ENCODE measurements at places on chromosomes 4 and X. TPM values are rescaled to one million over a fixed set of nuclear protein-coding genes. Genes with fewer than 3 reads are reported as not detected.

GRCh38 chrX:391717-392574 is 5.2 kb upstream of the PPP2R3B start:
- no peaks in the 10 kb centered on the region for H3K36me3 ChIP-seq
- no peak for DNase-seq
- H3K27me3 ChIP-seq, result peaks cover 2% of the 10 kb centered on the region
- H3K4me1 ChIP-seq, result peaks cover 38% of the 10 kb centered on the region
- H3K27ac ChIP-seq, result no peak overlapping the region
- H3K4me3 ChIP-seq, result peak overlapping the region; percentile 54

- H3K36me3 ChIP-seq, result no peaks in the 10 kb centered on the region
- H3K4me1 ChIP-seq, result no peaks in the 10 kb centered on the region
- no peak overlapping the region for H3K4me3 ChIP-seq
- no peak overlapping the region for H3K27ac ChIP-seq
- DNase-seq, result no peak
Measured at GRCh38 chr4:111210595-111210994, 587.7 kb upstream of the PITX2 start.

DNA sequence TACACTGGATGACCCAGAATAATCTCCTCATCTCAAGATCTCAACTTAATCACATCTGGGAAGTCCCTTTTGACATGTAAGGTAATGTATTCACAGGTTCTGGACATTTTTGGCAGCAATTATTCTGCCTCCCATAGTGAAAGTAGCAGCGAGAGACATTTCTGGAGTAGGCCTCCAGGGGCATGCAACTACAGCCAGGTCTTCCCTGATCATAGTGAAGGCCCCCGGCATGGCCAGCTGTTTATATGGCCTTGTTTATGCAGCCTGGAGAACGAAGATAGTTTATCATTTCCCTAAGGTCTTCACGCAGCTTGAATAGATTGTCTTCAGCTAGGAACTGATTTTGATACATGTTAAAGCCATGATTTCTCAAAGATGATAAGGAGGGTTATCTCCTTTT is 139.9 kb downstream of the RNF150 start:
- peaks cover 6% of the 10 kb centered on the region for H3K36me3 ChIP-seq
- no peaks in the 10 kb centered on the region for H3K27me3 ChIP-seq
- H3K4me3 ChIP-seq, result no peak overlapping the region
- no peaks in the 10 kb centered on the region for H3K4me1 ChIP-seq
- no peak for DNase-seq
- H3K27ac ChIP-seq, result no peak overlapping the region

GRCh38 chr4:182698212-182698611 is 219.0 kb downstream of the DCTD start:
- peaks cover 2% of the 10 kb centered on the region for H3K36me3 ChIP-seq
- no peak for DNase-seq
- no peak overlapping the region for H3K27ac ChIP-seq
- H3K4me1 ChIP-seq, result peaks cover 5% of the 10 kb centered on the region

CSAG2 gene
- not detected for total RNA-seq

DNA sequence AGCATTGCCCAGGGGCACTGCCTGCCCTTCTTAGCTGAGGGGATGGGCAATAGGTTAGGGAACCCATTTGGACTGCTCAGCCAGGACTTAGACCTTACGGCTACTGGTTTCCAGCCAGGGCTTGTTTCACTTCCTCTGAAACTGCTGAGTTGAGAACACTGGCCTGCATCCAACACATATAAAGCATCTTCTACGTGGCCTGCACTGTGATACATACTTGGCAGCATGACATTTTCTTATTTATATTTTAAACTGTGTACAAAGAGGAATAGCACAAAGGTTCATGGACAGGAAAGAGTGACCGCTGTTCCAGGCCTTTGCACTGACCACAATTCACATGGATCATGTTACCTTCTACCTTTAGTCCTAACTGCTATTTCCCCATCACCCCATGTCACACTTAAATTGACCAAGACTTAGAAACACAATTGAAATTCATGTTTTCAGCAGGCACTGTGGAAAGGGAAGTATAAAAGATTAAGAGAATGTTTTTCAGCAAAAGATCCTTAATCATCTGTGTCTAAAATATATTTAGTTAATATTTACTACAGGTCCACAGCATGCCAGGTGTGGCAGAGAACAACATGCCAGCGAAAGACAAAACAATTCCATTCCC is 43.7 kb downstream of the NLGN4X start:
- H3K27ac ChIP-seq, result no peak overlapping the region
- H3K27me3 ChIP-seq, result no peaks in the 10 kb centered on the region
- DNase-seq, result no peak
- no peak overlapping the region for H3K4me3 ChIP-seq

SMARCA1 gene
- 122 TPM for total RNA-seq

GRCh38 chr4:11341337-11342043 is 87.2 kb downstream of the HS3ST1 start:
- no peak for DNase-seq
- no peak overlapping the region for H3K4me3 ChIP-seq
- peaks cover 33% of the 10 kb centered on the region for H3K4me1 ChIP-seq
- no peak overlapping the region for H3K27ac ChIP-seq
- no peaks in the 10 kb centered on the region for H3K27me3 ChIP-seq
- no peaks in the 10 kb centered on the region for H3K36me3 ChIP-seq

GYG2 gene
- 75.6 TPM for total RNA-seq

DNA sequence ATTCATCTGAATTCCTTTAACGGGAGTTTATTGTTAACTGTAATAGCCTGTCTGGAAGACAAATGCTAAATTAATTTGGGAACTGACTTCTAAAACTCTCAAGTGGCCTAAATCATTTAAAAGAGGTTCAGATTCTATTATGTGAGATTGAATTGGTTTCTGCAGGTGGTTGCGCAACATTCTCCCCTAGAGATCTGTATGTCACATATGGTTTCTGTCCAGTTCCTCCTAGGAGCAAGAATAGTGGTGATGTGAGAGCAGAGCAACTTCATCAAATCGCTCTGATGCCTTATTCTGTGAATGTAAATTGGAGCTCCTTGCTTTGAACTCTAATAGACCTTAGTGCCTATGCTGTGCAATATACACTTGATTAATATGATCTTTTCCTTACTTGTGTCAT is 144.6 kb upstream of the GPR101 start:
- no peaks in the 10 kb centered on the region for H3K4me1 ChIP-seq
- peaks cover 2% of the 10 kb centered on the region for H3K27me3 ChIP-seq
- no peak overlapping the region for H3K27ac ChIP-seq
- no peak for DNase-seq
